WTC11 (cell line): ENCODE measurements at places on chromosomes 1 and 21.

DNA sequence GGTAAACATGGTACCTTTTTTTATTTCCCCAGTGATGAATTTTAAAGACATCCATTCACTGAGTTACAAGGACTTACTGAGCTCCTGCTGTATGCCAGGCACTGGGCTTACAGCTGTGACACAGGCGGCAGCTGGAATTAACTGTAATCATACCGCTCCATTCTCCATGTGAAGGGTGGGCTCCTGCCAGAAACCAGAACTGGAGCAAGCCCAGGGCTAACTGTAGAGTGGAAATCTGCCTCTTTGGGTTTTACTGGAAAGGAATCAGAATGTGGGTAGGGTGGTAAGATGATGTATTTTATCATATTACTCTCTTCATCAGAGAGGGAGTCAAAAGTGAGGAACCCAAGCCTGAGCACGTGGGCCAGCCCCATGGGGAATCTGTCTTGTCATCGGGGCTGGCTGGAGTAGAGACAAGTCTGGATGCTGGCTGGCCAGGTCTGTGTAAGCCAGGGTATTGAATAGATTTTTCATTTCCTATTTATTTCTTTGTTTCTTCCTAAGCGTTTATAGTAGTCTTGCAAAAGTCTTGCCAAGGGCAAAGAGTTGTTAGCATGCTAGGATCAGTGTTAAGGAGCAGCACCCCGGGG, 21.5 kb downstream of the FGGY start:
- no peak for DNase-seq

GRCh38 chr1:2982615-2983318, 38.5 kb upstream of the ACTRT2 start:
- no peak for DNase-seq

GRCh38 chr1:62691062-62691844, 3.1 kb upstream of the DOCK7 start:
- no peak for DNase-seq

DNA sequence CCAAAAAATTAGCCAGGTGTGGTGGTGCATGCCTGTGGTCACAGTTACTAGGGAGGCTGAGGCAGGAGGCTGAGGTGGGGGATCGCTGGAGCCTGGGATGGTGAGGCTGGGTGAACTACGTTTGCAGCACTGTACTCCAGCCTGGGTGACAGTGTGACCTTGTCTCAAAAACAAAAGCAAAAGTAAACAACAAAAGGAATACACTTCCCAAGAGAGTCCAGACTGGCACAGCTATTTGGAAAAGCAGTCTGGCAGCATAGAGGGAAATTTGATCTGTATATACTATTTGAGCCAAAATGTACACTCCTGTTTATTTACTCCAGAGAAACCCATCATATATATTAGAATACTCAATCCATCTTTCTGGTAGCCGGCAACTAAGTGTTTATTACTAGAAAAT, 107.0 kb upstream of the HMCN1 start:
- no peak for DNase-seq

- no peak for DNase-seq
These were observed 112.9 kb downstream of the HLX start for GRCh38 chr1:220991959-220992704.

DNA sequence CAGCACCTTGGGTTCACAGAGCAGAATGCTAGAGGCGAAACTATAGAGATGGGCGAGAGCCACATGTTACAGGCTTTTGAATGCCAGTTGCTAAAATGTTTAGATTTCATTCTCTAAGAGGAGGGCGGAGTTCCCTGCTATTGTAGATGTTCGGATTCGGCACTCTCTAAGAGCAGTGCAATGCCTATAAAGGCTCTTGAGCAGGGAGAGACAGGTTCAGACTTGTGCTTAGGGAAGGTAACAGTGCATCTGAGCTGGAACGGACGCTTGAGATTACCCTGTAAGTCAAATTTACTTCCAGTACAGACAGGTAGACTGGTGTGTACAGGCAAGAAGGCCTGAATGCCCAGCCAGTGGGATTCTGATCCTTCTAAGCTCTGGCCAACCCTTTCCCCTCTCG, 15.3 kb downstream of the LURAP1 start:
- no peak for DNase-seq

- DNase-seq, result no peak
These were observed 67.4 kb upstream of the HP1BP3 start for GRCh38 chr1:20854529-20854928.
